ENCODE measurements at places on chromosomes 7 and 10.

GRCh38 chr7:143979998-143980397, 20.1 kb upstream of the OR6B1 start:
- no peak for DNase-seq

DNA sequence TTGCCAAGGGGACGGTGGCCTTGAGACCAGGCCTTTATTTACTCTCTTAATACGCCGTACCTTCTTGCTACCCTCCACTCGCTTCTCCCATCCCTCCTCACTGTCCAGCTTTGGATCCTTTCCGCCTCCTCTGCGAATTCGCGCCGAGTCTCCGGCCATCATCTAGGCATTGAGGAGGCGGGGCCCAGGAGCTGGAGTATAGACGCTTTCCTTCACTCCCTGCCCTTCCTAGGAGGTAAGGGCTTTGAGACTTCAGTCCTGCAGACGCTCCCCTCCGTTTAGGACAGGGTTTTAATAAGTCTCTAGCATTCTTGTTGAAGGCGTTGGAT, 538 bp downstream of the TFAM start:
- DNase-seq, result no peak

DNA sequence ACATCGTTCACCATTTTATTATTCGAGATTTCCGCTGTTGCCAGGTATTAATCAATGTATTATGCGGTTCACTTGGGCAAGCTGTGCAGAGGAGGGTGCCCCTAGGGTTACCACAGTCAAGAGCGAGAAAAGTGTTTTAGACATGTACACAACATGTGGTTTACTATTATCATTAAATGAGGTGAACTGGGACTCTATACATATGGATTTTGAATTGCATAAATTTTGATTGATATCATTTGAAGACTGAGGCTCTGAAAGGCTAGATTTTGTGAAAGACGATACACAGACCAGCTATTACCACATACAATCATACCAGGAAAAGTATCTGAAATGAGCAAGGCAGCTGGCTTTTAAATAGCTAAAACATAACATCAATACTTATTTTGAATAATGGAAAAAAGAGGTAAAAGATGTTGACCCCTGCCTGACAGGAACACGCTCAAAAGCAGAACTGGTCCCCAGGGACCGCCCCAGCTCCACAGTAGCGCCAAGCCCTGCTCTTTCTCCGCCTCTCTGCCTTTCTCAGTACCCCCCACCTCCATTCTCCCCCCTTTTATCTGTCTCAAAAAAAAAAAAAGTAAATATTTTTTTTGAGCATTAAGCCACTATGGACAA, 413.4 kb upstream of the MKI67 start:
- no peak for DNase-seq

- DNase-seq, result no peak
Observed at GRCh38 chr10:18699849-18700840, 40.9 kb downstream of the ARL5B start.

DNA sequence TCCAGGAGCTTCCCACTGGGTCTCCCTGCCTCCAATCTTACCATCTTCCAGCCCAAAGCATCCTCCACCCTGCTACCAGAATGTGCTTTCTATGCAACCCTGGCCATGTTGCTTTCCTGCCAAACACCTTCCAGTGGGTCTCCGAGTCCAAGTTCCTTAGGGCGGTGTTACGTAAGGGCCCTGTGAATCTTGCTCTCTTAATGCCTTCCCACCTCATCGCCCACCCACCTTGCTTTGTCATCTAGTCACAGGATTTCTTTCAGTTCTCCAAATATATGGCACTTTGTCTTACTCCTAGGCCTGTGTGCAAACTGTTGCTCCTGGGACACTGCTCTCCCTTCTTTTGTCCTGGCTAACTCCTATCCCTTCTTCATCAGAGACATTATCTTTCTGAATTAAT, 344.5 kb downstream of the RPS24 start:
- DNase-seq, result no peak

DNA sequence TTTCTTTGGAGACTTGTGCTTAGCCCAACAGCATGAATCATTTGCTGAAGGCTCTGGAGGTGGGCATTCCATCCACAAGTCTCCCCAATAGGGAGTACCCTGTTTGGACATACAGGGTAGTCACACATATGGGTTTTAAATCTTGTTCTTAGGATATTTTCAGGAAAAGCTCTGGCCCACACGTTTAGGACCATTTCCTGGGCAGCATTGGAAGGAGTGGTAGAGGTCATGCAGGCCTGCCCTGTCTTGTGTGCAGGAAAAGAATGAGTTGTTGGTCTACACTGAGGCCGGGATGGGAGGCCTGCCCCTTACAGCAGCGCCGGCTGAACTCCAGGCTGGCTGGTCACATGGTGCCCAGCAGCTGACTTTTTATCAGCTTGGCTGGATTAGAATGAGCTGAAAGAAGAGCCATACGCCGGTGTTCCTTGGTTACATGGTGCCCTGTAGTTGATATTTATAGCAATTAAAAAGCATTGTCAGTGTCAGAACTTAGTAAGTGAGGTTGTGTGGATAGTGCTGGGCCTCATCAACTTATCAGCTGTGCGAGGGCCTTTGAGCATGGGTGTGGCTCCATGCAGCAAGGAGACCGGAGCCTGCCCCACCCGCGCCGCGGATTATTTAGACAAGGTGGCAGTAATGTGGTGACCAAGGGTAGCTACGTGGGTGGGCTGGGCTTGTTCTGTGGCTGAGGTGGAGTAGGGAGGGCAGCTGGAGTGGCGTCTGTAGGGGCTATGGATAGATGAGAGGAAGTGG, 28.6 kb downstream of the OGDH start:
- DNase-seq, result peak; percentile 43

DNA sequence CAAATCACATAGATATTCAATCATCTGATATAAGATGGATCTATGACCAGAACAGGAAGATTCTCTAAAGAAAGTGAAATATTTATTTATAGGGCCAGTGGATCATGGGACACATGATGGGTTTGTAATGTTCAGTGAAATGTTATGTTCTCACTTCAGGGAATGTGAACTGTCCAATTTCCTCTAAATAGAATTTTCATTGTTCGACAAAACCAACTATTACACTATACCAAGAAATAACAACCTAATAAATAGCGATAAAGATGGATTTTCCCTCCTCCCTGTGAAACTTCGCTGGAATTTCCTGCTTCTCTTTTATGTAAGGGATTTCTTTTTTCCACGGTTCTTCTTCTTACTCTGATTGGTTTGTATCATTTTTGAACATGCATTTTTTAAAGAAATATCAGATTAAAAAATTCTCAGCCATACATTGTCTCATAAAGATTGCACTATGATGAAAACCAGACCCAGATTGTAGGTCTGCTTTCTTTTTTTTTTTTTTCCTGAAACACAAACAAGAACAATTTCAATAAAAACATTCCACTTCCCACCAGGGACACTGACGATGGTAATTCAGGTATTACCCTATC, 139.8 kb upstream of the ZEB1 start:
- DNase-seq, result no peak

Data from central memory CD4-positive, alpha-beta T cell (primary cell).